Stimulated activated CD4-positive, alpha-beta T cell treated with anti-CD3 and anti-CD28 coated beads, Interleukin-2, amount 100 ng/mL, for 48 hours (primary cell): ENCODE measurements at places on chromosomes 13 and 19.

DNA sequence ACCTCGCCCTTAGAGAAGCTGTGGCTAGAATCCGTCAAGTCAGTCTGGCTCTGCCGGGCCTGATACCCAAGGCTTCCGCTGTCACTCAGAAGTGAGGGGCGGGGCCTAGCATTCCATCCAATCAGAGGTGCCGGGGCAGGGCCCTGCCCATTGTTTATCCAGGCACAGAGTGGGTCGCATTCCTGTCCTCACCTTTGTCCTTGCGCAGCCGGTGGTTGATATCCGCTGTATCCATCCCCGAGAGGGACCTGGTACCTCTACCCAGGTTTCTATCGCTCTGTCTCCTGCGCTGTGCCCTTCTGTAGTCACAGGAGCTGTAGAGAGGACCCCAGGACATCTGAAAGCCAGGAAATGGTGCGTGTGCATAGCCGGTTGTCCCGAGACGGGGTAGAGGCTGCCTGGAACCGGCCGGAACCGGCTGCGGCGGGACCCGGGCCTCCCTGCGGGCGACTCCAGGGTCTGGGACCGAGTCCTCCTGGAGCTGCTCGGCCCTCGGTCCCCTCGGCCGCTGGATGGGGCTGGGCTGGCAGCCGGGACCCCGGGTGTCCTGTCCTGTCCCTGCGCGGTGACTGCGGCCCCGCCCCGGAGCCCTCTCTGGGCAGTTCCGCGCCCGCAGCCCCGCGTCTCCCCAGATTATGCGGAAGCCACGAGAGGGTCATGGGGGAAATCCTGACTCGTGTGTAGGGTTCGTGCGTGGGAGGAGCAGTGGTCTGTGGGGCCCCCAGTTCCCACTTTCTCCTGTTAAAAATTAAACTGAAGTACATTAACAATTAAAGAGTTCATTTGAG is at the start of gene ZNF763:
Gene ZNF763 (plus strand): TSS at position 183 of the 788 bp plus-strand sequence. CDS start 169 bp downstream, at position 352.
- DNase-seq, result peak; percentile 77

GRCh38 chr13:51759240-51759639 is 44.7 kb downstream of the DHRS12 start:
- no peak for DNase-seq

GRCh38 chr19:32196690-32197420 is 148.6 kb upstream of the ZNF507 start:
- no peak for DNase-seq

- DNase-seq, result no peak
Observed at GRCh38 chr13:37216331-37216730, 110.9 kb upstream of the CSNK1A1L start.

DNA sequence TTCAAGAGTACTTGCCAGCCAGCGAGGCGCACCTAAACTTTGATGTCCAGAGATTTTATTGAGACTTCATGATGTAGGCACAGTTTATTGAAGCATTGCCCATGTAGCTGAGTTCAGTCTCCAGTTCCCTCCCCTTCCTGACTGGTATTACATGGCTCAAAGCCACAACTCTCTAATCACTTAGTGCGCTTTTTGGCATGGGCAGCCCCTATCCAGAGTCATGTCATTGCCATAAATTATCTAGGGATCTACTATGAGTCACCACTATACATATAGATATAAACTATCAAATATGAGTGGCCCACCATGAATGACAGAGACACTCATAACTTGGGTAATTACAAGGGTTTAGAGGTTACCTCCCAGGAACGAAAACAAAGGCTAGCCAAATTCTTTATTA is 7.7 kb downstream of the ZNF614 start:
- DNase-seq, result no peak

GRCh38 chr13:75458696-75459422 is 23.1 kb downstream of the TBC1D4 start:
- no peak for DNase-seq

DNA sequence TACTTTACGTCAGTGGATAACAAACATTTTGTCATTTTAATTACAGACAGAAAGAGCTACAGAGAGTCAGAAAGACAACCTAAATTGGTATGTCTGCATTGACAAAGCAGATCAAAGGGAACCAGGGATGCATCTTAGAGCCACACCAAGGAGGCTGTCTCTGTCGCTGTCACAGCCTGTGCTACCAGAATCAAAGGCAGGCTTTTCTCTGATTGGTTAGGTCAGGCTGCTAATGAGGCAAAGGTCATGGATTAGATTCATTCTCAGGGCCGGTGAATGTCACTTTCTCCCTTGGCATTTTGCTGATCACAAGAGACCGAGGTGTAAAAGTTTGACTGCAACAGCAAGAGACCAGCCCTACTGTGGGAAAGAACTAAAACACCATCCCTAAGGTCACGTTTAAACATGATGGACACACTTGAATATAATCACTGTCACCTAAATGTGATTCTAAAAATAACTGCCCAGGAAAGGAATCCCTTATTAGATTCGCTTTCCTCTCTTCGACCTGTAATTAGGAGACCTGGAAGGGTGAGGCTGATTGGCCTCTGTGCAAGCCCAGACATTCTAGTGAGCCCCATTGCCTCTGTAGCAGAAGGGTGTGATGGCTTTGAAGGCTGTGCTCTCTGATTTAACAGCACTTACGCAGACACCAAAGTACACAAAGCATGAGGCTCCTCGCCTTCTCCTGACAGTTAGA is 314.4 kb upstream of the NBEA start:
- no peak for DNase-seq

DNA sequence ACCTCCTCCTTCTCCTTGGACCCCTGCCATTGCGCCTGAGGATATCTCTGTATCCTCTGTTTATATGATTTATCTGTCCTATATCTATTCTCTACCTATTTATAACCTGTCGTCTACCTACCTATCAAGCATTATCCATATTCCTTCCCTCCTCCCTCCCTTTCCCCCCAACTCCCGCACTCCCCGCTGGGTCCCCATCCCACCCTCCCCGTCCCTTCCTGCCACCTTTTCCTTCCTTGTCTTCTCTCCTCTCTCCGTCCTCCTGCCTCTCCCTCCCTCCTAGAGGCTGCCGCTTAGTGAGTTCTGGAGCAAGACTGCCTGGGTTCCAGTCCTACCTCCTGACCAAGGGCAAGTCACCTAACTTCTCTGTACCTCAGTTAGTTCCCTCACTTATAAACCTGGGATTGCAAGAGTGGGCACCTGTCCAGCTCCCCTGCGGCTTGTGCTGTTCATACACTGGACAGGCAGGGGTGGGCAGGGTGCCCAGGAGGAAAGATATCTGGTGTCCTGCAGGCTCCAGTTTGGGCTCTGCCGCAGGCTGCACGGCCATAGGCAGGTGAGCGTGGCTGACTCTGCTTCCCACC is 16.1 kb downstream of the TTYH1 start:
- no peak for DNase-seq

- no peak for DNase-seq
Observed at GRCh38 chr13:39786091-39786490, 130.6 kb downstream of the COG6 start.

GRCh38 chr13:43786766-43787517 is at the start of gene ENOX1:
ENOX1 (minus strand) TSS chr13:43786972.
- no peak for DNase-seq

DNA sequence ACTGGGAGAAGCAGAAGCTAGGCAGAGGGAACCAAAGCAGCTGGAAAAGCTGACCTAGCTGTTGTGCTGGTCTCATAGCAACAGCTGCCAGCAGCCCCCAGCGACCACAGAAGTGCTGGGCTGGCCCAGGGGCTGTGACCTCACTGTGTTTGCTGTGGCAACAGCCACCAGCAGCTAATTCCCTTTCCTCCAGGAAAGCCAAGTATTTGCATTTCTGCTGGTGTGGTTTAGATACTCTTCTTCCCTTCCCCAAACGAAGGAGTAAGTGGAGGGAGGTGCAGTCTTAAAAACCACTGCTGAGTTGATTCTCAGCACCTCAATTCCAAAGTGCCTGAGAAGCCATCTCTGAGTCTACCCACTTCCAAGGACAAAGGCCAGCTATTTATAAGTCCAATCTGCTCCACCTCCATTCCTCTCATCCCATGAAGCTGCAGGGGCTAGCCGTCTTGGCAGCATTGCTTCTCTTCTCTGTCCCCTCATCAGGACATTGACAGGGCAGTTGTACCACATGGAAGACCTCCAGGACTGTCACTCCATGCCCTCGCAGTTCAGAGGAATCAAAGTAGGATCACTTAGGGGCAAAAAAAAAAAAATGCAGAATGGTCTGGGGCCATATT is 11.5 kb upstream of the CCDC97 start:
- DNase-seq, result no peak

DNA sequence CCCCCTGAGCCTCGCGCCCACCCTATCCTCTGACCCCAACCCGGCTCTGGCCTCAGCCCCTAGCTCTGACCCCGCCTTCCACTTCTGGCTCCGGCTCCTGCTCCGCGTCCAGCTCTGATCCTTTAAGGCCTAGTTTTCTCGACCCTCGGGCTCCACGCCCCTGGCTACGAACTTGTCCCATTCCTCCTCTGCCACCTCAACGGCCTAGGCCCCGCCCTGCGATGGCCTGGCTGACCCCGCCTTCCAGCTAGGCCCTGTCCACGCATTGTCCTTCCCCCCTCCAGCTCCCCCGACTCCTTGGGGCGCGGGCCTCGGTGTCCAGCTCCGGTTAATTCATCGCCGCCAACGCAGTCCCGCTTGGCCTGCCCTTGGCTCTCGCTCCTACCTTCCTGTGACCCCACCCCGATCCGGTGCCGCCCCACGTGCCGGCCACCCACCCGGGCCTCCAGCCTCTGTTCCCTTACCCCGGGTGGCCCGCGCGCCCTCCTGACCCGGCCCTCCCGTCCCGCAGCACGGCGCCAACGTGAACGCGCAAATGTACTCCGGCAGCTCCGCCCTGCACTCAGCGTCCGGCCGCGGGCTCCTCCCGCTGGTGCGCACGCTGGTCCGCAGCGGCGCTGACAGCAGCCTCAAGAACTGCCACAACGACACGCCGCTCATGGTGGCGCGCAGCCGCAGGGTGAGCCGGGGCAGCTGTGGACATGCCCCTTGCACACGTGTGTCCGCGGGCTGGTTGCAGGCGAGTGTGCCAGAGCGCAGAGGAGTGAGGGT is 9.4 kb downstream of the BCL3 start:
- DNase-seq, result no peak

DNA sequence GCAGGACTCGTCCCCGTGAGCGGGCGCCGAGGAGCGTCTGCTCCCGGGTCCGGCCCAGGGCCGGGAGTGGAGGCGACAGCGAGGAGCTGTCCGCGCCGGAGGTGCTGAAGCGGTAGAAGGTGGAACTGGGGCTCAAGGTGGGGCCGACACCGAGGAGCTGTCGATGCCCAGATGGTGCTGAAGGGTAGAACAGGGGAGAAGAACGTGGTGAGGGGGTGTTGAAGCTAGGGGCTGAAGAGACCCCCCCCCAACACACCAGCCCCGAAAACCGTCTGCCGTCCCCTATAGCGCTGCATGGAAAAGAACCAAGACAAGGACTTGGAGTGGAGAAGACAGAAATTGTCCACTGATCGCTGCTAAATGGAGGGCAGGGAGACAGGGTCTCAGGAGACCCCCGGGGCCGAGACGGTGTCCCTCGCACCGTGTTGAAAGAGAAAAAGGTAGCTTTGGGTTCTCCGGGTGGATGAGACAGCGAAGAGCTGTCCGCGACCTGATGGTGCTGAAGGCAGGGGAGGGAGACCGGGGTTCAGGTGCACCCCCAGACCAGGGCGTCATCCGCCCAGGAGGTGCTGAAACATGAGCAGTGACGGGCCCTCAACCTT is 7.1 kb upstream of the PDE4C start:
- peak; percentile 56 for DNase-seq

DNA sequence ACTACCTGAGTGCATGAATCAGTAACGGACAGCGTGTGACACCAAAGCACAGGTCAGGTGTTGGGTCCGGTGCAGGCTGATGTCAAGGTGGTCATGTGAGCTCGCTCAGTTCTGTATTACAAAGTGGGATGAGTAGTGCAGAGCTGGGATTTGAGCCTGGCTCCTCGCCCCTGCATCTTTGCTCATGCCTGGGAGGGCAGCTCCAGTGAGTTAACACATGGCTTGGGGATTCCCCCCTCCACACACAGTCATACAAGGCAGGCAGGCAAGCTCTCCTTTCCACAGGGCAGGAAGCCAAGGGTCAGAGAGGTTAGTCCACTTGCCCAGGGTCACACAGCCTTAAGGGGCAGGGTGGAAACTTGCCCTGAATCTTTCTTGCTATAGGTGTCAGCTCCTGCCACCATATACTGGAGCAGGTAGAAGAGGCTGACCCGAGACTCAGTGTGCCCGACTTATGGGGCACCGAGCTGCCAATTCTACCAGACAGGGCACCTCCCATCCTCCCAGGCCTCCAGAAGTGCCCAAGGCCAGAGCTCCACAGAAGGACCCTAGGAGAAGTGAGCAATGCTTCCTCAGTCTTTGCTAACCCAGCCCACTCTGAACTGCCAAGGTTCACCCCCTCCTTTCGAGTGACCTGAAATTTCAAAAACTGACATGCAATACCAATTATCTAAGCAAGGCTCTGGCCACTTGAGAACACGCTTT is 35.4 kb downstream of the ZNF787 start:
- no peak for DNase-seq

DNA sequence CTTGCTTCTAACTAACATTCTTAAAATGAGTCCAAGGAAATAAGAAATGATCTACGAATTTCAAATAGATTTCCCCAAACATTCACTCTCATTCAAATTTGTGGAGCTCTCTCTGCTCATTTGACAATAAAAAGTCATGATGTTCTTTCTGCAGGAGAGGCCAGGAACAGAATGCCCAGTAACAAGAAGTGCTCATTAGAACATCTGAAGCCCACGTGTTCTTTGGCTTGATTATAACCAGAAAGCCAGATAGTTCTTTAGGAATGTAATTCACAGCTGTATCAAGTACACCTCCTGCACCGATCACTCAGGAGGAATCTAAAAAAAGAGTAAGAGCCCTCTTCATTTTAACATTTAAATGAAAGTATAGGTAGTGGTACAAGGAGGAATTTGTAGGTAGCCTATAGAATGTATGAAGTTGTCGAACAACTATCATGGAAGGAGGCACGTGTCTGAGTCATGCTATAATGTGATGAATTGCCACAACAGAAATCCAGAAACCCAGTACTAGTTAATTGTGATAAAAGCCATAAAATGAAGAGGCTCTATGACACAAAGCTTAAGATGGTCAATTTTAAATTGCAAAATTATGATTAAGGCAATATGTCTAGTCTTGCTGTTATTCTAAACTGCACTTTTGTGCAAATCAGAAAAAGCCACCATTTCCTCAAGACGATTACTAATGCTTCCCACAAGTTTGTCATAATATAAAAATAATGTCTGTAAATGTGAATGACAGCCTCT is 12.8 kb downstream of the MEDAG start:
- no peak for DNase-seq
